ENCODE measurements at places on chromosomes 11 and 22. TPM values are rescaled to one million over a fixed set of nuclear protein-coding genes. Genes with fewer than 3 reads are reported as not detected.

DNA sequence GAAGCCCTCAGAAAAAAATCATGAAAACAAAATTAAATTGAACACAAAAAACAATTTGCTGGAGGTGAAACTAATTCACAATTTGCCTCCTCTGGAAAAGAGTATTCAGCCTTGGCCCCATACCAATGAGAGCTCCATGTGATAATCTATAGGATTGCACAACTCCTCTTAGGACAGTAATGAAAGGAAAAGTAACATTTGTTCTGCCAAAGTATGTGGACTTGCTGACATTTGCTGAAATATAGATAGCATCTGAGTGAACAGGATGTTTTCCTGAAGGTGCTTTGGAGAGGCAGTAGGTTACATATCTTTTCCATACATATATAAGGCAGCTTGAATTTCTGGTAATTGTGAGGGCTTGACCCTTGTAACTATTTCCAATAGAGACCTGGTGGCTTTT, 122.8 kb downstream of the OR4C45 start:
- DNase-seq, result no peak

GRCh38 chr11:133443206-133443747, 89.0 kb downstream of the OPCML start:
- DNase-seq, result no peak

C11orf52 gene
- 9.1 TPM for total RNA-seq

FAM227A gene
- 0.79 TPM for total RNA-seq

DNA sequence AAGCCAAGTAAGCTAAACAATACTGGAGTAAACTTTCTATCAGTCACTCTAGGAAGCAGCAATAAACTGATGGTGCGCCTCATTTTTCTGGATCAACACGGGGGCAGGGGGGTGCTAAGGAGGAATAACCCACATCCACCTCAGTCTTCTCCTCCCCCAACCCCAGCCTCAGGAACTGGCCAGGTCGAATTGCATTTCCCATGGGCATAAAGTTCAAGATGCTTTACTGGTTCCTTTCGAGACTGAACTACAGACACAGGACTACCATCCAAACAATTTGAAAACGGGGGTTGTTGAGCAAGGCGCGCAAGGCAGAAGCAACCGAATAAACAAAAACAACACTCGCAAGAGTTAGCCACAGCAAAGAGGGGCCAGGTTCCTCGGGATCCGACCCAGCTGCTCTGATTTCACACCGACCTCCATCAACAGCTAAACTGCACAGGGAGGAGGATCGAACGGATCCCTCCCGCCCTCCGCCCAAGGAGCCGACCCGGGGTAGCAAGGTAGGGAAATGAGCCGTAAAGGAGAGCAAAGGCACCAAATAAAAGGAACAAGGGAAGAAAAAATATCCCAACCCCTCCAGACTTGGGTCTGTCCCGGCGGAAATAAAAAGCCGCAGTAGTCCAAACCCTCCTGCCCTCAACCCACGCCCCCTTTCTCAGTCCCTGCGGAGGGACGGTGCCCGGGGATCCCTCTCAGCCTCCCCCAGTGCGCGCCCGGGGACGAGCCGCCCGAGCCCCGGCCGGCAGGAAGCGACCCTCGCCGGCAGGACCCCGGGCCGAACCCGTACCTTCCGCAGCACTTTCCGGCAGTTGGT, 801 bp downstream of the SESN3 start:
- DNase-seq, result peak; percentile 24

DNA sequence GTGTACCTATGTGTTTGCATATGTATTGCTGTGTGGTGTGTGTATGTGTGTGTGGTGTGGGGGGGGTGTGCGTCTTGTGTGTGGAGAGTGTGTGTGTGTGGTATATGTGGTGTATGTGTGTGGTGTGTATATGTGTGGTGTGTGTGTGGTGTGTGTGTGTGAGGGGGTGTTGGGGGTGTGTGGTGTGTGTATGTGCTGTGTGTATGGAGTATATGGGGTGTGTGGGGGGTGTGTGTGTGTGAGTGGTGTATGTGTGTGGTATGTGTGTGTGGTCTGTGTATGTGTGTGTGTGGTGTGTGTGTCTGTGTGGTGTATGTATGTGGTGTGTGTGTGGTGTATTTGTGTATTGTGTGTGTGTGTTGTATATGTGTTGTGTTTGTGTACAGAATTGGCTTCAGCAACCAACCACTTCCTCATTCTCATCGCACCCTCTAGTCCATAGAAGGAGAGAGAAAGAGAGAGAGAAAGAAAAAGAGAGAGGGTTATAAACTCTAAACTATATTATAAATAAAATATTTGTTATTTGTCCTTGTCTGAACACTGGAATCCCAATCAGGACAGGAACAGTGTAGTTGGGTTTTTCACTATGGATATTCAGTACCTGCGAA, 13.7 kb downstream of the SAA4 start:
- no peak for DNase-seq

DNA sequence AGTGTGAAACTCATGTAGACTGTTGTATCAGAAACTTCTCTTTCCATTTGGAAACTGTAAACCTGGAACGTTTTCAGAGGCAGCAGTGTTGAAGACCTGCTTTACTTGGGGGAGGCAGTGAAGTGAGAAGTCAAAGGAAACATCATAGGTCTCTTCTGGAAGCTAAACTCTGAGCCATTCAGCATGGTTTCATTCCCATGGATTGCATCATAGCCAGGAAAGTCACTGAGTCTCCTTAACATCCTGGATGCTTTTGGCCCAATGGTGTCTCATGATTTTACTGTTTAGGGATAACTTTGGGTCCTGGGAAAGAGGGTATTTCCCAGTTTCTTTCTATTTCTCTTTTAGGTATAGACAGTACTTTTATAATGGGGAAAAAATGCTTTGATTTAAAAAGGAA, 153.2 kb upstream of the E2F8 start:
- no peak for DNase-seq

RFPL3 gene
- not detected for total RNA-seq

POU2AF2 gene
- total RNA-seq, result not detected

DNA sequence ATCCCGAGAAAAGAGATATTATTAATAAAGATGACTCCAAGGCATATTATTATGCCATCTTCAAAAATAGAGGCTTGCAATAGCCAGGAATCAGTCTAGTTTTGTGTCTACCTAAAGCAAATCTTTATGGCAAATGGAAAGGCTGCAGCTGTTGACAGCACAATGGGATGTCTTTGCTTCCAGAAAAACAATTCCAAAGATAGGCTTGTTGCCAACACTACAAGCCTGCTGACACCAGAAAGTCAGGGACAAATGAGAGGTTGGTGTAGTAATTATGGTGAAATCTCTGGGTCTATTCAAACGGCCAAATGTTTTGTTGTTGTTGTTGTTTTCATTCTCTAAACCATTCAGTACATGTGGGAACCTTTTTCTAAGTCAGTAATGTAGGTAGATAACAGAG, 101.8 kb downstream of the LUZP2 start:
- DNase-seq, result no peak

- no peak for DNase-seq
Measured at GRCh38 chr11:44570411-44571155, 5.1 kb downstream of the CD82 start.

- no peak for DNase-seq
Measured at GRCh38 chr11:131766637-131767036, 396.2 kb downstream of the NTM start.

- DNase-seq, result no peak
Measured at GRCh38 chr11:123603666-123604065, 50.8 kb downstream of the SCN3B start.

SLC22A9 gene
- not detected for total RNA-seq

GRCh38 chr11:20126724-20127123, 33.6 kb downstream of the DBX1 start:
- no peak for DNase-seq

DNA sequence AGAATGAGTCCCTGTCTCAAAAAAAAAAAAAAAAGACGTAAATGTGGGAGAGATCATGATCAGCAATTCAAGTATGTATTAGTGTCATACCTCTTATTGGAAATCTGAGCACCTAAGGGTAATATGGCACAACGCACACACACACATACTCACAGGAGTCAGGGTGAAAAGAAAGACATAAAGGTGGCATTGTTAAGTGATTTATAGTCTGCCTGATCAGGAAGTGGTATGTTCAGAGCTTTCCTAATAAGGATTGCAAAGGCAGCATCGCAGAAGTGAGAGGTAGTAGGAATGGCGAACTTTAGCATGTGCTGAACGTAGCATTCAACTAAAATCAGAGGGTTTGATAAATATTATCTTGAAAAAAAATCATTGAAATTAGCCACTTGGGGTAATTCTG, 854.3 kb downstream of the METTL15 start:
- no peak for DNase-seq

Measured in transverse colon (tissue), 4 donors.